Right ventricle myocardium superior (tissue), 1 donor: ENCODE measurements at places on chromosomes 1 and 21. TPM values are rescaled to one million over a fixed set of nuclear protein-coding genes. Genes with fewer than 3 reads are reported as not detected.
A peak's percentile ranks its signal among the peaks of the same experiment; 100 is the strongest.

The NCF2 gene
- total RNA-seq, result 5.7 TPM

The TNFRSF25 gene
- 13.7 TPM for total RNA-seq

The S100A7 gene
- total RNA-seq, result not detected

The EIF4G3 gene
- 24.7 TPM for total RNA-seq

The GJA5 gene
- 8.1 TPM for total RNA-seq

The INSRR gene
- 0.40 TPM for total RNA-seq

The GUCA2B gene
- not detected for total RNA-seq

The MYOM3 gene
- total RNA-seq, result 396 TPM

The RHOU gene
- 4.2 TPM for total RNA-seq

The OR2C3 gene
- total RNA-seq, result 0.03 TPM

The REG4 gene
- total RNA-seq, result not detected

The NPPB gene
- 5.1 TPM for total RNA-seq

The BEND5 gene
- 5.0 TPM for total RNA-seq

The KPRP gene
- total RNA-seq, result not detected

The AKR7A3 gene
- not detected for total RNA-seq

The CD1B gene
- total RNA-seq, result not detected

DNA sequence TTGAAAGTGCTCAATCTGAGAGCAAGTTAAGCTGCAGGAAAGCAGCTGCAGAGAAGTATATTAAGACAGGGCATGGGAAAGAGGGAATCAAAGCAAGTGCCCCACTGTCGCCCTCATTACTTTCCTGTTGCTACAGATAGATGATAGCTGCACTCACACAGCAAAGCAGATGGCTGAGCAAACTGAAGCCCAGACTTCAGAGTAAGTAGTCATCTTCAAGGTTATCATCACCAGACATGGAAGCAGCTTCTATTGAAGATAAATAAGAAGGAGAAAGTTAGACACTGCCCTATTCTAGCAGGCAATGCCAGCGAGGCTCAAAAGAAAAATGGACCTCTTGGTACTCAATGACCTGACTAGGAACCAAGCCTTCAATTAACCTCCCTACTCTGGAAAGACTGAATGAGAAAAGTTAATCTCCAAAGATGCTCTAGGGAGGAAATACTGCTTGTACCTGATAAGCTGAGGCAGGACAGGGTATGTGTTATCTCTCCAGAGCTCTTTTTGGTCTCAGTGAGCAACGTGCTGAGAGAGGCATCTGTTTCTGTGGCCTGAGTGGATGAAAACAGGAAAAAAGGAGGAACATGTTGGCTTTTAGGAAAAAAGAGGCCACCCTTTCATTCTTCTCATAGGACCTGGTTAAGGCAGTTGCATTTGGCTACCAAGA is 11.1 kb upstream of the MRPL9 start:
- DNase-seq, result no peak

- DNase-seq, result no peak
These were observed 82.9 kb downstream of the BEND5 start for GRCh38 chr1:48693674-48694320.

GRCh38 chr1:246108278-246108925 is 398.7 kb downstream of the SMYD3 start:
- DNase-seq, result no peak

DNA sequence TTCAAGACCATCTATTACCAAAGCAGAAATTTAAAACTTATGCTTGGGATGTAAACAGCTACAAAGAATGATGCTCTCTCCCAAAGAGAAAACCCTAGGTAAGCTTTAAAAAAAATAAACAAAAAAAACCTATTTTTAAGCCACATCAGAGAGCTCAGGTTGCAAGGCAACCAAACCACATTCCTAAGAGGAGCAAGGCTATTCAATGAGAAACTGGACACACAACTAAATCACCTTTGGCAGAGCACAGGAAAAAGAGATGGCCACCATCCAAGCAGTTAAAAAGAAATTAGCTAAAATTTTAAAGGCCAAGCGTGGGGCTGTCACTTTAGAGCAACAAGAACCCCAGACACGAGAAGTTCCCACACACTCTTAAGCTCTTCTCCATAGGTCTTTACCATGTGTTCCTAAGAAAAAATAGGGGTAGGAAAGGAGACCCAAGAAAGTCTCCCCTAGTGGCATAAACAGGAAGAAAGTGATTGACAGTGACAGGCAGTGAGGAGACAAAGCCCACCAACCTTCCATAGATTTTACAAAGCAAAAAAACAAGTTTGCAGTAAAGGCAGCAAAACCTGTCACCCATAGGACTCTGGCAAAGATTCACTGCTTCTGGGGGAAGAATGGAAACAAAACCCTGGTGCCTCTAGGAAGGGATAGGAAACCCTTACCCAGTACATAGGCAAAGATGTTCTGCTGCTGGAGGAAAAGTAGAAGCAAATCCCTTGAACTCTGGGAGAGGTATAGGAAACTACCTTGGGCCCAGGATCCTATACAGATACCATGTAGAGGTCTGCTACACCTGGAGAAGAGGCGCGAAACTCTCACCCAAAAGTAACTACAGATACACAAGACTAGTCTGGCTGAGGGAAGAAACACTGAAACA is 68.5 kb downstream of the FOXJ3 start:
- no peak for DNase-seq

- no peak for DNase-seq
These were observed 44.8 kb upstream of the FBXO28 start for GRCh38 chr1:224069138-224069537.

DNA sequence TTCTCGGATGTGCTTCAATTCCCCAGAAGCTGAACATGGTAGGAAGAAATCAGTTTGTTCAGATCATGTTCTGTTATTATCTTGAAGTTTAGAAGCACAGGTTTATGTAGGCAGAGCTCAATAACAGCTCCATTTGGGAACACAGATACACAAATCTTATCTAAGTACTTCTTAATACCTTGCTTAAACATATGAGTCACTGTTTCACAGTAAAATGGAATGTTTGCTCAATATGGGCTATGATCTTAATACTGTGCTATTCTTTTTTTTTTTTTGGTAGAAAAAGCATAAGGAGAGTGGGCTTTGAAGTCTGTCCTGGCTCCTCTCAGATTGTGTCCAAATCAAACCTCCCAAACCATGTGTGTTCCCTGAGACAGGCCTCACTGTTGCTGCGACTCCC is 13.4 kb downstream of the PROK1 start:
- DNase-seq, result no peak

GRCh38 chr1:214670098-214670497 is 67.1 kb downstream of the CENPF start:
- peak; percentile 65 for DNase-seq

- DNase-seq, result no peak
These were observed 26.2 kb downstream of the RLF start for GRCh38 chr1:40187399-40187798.

GRCh38 chr1:101567582-101568189 is 330.9 kb downstream of the S1PR1 start:
- DNase-seq, result peak; percentile 44

DNA sequence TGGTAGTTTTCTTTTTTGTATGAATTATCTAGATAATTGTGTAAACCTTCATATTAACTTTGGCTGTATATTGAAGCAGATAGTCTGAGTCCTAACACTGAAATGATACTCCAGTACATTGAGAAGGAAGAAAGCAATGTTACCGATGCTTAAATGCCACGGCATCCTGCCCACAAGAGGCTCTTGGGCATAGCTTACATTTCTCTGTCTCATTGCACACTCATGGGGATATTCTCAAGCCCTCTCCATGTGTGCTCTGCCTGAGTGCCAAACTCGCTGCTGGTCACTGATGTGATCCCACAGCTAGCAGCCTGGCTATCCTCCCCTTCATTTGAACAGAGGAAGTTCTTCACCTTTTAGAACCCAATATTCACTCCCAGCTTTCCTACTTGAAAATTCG is 179.4 kb downstream of the TGFB2 start:
- DNase-seq, result no peak

GRCh38 chr1:232209357-232209756 is 420.6 kb downstream of the SIPA1L2 start:
- no peak for DNase-seq

GRCh38 chr1:211420389-211420788 is 71.6 kb downstream of the RD3 start:
- no peak for DNase-seq

- DNase-seq, result no peak
These were observed 92.2 kb downstream of the POU2F1 start for GRCh38 chr1:167312871-167313270.

- no peak for DNase-seq
These were observed 148.9 kb downstream of the ETS2 start for GRCh38 chr21:38954588-38955004.

GRCh38 chr1:171110621-171111326 is 20.1 kb downstream of the FMO3 start:
- no peak for DNase-seq

- no peak for DNase-seq
These were observed 22.9 kb downstream of the CDCP2 start for GRCh38 chr1:54129858-54130257.

- DNase-seq, result no peak
These were observed 6.1 kb downstream of the TIE1 start for GRCh38 chr1:43306688-43307457.

DNA sequence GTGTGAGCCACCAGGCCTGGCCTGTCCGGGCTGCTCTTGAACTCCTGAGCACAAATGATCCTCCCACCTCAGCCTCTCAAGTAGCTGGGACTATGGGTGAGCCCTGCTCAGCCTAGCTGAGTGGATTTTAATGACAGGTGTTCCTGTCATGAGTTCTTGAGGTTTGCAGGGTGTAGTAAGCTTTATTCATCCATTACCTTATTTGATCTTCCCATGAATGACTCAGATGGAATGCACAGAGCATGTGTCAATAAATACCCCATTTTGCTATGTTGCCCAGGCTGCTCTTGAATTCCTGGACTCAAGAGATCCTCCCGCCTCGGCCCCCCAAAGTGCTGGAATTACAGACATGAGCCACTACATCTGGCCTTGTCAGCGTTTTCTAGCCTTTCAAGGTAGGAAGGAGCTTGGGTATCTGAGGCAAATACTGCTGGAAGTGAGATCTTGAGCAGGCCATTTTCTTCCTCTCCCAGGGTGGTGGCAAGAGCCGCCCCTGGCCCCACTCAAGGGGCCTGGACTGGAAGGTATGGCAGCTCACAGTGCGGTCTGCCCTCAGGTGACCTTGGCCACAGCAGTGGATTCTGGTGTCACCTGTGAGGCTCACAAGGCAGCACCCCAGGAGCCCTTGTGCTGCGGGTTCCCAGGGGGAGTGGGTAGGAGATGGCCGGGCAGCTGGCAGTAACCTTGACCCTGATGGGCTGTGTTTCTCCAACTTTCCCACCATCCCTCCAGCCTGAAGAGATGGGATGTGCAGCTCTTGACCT is 20.0 kb downstream of the PIK3CD start:
- DNase-seq, result no peak

GRCh38 chr1:80468356-80468755 is 1332.4 kb upstream of the ADGRL2 start:
- DNase-seq, result no peak

DNA sequence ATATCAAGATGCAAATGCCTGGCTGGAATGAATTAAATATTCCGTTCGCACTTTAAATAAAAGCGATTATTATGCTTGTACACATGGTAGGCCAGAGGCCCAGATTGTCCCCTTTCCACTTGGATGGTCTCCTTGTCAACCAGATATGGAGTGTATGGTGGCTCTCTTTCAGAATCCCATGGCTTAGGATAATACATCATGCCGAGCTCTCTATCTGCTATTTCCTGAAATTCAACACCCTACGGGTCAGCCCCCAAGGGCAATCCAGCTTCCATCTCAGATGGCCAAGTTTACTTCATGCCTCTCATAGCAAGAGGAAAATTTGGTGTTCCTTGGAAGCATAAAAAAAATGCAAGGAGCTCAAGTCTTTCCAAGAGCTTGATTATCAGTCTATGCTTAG is 25.4 kb upstream of the FMO1 start:
- peak; percentile 42 for DNase-seq

DNA sequence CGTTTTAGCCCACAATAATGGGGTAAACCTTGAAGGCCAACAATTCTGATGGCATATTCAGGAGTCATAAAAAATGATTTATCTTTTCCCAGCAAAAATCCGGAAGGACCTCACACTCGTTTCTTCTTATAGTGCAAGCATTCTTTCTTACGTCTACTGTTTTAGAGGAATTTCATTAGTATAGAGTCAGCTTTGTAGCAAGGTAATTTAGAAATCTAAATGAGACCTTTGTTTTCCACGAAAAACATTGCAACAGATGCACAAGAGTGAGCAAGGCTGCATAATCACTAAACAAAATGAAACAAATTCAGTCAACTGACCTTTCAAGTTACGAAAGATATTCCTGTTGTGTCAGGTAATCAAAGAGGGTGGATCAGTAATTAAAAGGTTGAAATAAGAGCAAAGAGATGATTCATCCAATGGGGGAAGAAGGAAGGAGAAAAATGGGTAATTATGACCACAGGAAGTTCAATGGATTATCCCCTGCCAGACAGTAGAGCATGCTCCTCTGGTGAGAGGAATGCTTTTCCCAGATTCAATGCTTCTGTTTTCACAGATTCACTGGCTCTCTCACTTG is 560 bp upstream of the CSDE1 start:
- DNase-seq, result no peak

GRCh38 chr1:157000686-157001085 is 44.9 kb downstream of the ARHGEF11 start:
- no peak for DNase-seq

DNA sequence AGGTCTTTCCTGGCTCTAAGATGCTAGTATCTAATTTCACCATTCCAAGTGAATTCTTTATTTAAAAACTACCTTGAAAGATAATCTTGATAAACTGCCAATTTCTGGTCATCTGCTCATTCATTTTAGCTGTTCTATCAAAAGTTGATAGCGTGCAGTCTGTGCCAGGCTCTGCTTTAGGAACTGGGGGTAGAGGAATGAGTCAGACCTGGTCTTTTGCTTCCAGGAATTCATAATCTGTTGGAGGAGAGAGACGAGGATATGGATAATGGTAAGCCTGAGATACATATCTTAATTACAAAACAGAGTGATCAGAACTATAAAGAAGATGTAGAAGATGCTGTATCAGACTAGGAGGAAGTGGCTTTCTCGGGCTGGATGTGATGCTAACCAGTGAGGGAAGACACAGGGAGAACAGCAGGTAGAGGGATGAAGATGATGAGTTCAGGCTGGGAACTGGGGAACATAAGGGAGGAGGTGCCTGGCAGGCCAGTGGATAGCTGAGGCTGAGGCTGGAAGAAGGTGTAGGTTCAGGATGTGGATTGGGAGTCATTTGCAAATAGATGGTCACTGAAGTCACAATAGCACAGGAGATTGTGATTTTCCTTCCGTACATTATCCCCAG is 12.3 kb upstream of the PHC2 start:
- no peak for DNase-seq

GRCh38 chr1:77319036-77319705 is 37.4 kb downstream of the AK5 start:
- no peak for DNase-seq

GRCh38 chr1:51819810-51820209 is 58.7 kb downstream of the NRDC start:
- DNase-seq, result no peak

GRCh38 chr1:117370509-117370908 is 3.3 kb downstream of the MAN1A2 start:
- DNase-seq, result no peak

- no peak for DNase-seq
These were observed 62.2 kb upstream of the ATP1B1 start for GRCh38 chr1:169044296-169044695.
